Foreskin keratinocyte (primary cell): ENCODE measurements at places on chromosomes 13 and 19. TPM values are rescaled to one million over a fixed set of nuclear protein-coding genes. Genes with fewer than 3 reads are reported as not detected.

DNA sequence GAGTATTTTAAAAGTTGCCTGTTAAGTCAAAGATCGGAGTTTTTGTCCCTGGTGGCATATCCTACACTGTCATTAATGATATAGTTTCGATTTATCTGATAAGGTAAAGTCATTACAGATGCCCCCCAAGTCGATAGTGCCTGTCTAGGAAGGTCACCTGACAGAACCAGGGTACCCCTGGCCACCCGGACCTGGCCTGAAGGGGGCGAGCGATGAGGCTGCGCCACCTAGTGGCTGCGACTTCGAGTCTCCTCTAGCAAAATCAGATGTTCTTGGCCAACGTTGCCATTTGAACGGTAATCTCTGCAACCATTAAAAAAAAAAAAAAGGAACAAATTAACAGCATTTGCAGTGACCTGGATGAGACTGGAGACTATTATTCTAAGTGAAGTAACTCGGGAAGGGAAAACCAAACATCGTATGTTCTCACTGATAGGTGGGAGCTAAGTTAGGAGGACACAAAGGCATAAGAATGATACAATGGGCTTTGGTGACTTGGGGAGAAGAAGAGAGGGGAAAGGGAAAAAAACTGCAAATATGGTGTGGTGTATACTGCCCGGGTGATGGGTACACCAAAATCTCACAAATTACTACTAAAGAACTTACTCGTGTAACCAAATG is 565.1 kb downstream of the LIG4 start:
- no peak for DNase-seq

DNA sequence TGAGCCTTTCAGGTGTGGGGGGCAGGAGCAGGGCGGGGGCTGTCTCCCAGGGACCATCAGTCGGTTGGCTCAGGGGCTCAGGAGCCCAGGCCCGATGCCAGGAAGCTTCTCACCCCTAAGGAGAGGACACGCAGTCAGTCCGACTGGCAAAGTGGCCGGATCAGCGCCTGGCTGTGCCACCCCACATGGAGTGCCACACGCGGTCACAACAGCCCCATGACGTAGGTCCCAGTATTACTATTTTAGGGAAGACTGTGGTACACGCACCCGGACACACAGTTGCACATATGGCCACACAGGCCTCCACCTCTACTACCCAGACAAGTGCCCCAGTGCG is 29.3 kb upstream of the GRTP1 start:
- DNase-seq = no peak

The SYT3 gene
- total RNA-seq = not detected in 2 replicates

The CEACAM4 gene
- not detected in 2 replicates for total RNA-seq

- DNase-seq = no peak
Measured at GRCh38 chr13:31014456-31014855, 82.0 kb downstream of the TEX26 start.
